AG10803 (cell line): ENCODE measurements at places on chromosomes 1 and 21.

DNA sequence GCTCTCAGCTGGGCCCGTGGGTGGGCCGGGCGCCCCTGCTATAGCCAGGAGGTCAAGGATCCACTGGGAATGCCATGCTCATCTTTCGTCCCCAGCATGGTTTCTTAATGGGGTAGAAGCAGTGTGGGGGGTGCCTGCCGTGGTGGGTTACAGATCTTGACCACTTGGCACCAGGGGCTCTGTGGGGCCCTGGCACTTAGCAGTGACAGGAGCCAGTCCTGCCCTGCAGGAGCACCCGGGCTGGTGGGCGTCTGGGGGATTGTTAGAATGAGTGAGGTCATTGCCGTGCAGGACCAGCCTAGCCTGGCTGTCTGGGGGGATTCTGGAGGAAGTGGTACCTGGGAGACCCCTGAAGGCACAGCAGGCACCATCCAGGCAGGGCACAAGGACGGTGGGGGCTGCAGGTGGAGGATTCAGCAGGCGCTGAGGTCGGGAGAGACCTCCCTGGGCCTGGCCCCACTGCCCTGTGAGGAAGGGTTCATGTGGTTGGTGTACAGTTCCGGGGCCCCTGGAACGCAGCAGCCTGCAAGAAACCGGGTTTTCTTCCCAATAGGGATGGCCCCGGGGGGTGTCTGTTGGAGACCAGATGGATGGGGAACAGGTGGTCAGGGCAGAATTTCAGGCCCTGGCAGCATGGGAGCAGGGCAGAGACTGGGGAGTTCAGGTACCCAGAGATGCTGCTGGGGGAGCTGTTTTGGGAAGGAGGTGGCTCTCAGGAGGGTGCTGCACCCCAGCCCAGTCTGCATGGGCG, 4.8 kb downstream of the AIRE start:
- no peak for DNase-seq

GRCh38 chr1:209095627-209096595, 487.6 kb upstream of the CAMK1G start:
- peak; percentile 88 for DNase-seq

GRCh38 chr1:246301553-246302250, 205.4 kb downstream of the SMYD3 start:
- DNase-seq = peak; percentile 30

DNA sequence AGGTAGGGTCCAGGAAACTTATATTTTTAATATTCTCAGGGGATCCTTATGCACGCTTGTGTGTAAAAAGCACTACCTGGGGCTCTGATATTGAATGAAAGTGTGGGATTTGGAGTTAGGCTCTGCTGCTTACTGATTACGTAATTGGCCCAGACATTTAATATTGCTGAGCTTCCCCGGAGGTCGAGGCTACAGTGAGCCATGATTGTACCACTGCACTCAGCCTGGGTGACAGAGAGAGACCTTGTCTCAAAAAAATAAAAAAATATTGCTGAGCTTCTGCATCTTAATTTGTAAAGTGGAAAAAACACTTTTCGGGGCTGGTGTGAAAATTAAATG, 62.2 kb upstream of the KIF26B start:
- no peak for DNase-seq

DNA sequence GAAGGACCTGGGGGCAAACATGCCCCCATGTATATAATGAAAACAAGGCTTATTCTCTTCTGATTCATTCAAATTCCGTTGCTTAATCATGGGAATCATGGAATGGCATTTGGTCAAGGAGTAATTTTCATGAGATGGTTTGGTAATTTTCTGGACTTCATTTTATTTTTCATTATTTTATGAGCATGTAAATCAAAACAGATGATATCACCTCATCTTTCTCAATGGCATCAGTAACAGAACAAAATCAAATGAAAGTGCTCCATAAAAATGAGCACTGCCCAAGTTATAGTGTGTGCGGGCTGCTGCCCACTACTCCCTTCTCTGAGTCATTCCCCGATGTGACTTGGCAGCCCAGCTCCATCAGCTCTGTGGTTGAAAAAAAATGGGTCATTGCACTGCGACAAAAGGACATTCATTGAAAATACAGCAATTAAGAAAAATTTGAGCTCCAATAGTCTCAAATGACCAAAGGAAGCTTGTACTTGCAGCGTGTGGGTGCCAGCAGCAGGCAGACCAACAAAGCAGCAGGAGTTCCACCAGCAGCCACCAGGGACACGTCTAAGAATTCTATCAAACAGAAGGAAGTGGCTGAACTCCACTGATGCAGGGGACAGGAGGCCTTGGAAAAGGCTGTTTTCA, 84.3 kb upstream of the VAV3 start:
- DNase-seq = peak; percentile 38

DNA sequence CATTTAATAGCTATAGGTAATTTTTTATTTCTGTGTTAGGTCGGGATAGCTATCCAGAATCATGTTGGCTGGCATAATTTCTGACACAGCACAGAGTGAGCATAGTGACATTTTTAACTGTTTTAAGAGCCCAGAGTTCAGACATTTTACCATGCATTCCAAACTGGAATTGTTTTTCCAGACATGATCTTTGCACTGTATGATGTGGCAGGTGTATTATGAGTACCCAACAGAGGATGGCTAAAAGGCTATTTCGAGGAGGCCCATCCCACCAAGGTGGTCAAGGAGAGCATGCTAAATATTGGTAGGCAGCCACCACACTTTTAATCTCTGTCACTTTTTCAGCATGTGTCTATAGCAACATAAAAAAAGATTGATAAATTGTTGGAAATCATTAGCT, 137.3 kb upstream of the ST6GALNAC5 start:
- no peak for DNase-seq

DNA sequence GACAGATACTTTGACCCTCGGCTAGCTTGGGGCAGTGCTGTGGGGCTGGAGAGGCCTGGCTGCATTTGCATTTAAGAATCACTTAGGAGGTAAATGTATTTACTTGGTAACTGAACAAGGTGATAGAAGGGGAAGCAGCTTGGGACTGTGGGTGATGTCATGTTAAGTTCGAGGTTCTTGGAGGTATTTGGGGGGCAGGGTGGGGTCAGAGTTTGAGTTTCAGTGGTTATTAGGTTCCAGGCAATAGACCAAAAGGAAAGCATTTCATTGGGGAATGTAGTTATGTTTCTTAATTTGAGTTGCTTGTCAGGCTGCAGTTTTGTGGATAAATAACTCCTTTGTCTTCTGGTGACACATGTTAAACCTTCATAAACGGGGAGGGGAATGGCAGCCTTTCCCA, 2.4 kb upstream of the FAM78B start:
- no peak for DNase-seq
